DMS53 (cell line): ENCODE measurements at places on chromosomes 4 and X.
A peak's percentile ranks its signal among the peaks of the same experiment; 100 is the strongest.

GRCh38 chr4:10413177-10413576, 44.0 kb downstream of the ZNF518B start:
- no peak for DNase-seq

DNA sequence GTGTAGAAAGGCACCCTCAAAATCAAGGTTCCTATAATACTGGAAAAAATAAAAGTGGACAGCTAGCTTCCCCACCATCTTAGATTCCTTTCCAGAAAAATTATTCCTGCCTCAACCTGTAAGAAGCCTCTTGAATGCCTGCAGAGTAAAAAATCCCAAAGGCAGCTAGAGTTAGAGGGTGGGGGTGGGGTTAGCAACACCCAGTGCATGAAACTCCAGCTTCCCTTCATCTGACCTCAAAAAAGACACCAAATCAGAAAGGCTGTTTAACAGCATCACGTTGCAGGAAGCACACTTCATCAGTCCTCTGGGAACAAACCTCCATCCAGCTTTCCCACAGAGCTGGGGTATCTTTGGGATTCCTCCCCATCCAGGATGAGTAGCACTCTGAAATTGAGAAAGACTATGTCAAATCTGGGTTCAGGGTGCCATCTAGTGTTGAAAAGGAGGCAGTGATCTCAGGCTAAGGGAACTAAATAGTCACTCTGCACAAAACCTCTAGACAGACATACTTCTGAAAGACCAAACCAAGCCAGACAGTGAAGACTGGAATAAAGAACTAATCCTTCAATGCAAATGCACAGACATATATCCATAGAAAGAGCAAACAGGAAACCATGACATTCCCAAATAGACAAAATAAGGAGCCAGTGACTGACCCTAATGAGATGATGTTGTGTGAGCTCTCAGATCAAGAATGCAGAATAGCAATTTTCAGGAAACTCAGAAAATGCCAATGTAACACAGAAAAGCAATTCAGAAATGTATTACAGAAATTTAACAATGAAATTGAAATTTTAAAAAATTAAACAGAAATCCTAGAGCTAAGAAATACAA, 97.9 kb downstream of the ARHGEF9 start:
- DNase-seq: peak; percentile 67

DNA sequence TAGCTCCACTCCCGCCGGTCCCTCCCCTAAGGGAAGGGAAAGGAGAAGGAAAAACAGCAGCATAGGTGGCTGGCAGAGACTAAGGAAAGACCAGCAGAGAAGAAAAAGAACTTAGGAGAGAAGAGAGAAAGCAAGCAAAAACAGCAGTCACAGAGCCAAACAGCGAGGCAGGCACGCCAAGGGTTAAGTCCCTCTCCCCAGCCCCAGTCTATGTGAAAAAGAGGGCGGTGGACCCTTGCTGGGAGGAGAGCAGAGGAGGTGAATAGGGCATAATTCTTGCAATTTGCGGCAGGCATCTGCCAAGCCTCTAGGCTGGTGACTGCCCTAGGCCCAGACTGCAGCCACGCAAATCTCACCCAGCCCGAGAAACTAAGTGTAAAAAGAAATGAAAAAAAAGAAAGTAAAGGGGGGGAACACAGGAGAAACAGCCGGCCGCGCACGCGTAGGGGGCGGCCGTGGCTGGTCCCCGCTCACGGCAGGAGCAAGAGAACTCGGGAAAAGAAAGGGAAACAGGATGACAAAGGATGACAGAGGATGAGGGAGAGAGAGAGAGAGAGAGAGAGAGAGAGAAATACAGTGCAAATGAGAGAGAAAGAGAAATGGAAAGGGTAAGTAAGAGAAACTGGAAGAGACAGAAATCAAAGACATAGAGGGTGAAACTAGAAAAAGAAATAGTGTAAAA, 48.6 kb downstream of the MAGEA9 start:
- no peak for DNase-seq

- peak; percentile 59 for DNase-seq
Measured at GRCh38 chr4:15778289-15779241, at the start of gene CD38. Gene CD38, plus strand, starts transcription at chr4:15778328. Its CDS starts 87 bp downstream, at chr4:15778415.

- DNase-seq: peak; percentile 54
Measured at GRCh38 chr4:80196922-80197573, at the start of gene PRDM8. Gene PRDM8, plus strand, starts transcription at chr4:80197503. Its CDS starts 2,578 bp downstream, at chr4:80200081.

DNA sequence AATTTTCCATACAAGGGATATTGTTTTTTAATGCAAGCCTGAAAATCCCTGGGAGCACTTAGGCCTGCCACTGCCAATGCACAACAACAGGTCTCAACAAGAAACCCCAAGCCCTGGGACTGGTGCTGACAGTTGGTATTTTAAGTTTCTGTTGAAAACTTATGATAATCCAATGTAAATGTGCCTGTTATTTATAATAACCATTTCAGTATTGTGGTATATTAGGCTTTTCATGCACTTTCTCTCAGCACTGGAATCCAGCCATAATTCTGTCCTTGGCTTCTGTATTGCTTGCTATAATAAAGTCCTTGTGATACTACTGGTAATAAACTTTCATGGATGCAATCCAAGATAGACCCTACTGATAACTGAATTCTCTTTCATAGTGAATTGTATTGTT, 218.9 kb downstream of the PCDH7 start:
- no peak for DNase-seq

DNA sequence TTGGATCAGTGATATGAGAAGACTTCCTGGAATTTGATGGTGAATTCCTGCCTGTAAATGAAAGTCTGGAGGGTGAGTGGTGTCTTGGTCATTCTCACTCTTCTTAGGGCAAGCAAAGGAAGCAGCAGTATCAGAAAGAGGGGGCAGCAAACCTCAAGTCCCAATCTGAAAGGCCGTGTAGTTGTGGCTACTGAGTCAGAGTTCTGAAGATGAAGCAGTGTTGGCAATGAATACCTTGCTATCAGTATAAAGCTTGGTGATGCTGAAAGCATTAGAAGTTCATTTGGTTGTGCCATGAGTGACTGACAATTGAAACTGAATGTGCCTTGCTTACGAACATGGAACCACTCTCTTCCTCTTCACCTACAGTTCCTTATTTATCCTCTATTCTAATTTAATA, 35.0 kb upstream of the GLRA3 start:
- DNase-seq: no peak

GRCh38 chrX:97609938-97610337, 726.2 kb downstream of the RPA4 start:
- peak; percentile 3 for DNase-seq
